Kasumi-1 (cell line): ENCODE measurements at places on chromosomes 11 and 22.
A peak's percentile ranks its signal among the peaks of the same experiment; 100 is the strongest.

- DNase-seq = no peak
Measured at GRCh38 chr11:1478011-1478410, 8.6 kb downstream of the MOB2 start.

DNA sequence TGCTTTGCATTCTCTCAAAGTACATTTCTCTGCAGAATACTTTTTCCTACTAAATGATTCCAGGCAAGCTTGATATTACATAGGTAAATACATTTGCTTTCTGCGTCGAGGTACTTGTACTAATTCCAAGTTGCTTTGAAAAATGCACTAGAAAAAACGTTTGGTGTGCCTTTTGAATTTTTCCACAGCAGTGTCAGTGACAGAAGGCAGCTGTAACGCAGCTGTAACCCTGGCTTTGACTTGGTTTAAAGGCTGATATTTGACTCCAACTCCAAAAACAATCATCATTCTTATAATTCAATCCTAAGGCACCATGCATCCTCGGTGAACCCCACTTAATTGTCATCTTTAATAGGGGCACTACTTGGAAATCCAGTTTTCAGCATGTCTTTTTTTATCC, 125.0 kb downstream of the MAML2 start:
- DNase-seq = no peak

DNA sequence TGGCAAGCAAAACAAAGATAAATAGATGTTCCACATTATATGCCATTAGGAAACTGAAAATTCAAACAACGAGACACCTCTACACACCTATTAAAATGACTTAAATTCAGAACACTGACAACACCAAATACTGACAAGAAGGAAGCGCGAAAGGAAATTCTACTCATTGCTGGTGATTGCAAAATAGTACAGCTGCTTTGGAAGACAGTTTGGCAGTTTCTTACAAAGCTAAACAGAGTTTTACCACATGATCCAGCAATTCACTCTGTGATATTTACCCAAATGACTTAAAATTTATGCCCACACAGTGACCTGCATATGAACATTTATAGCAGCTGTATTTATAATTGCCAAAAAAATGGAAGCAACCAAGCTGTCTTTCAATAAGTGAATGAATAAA, 232.6 kb downstream of the CASP12 start:
- peak; percentile 75 for DNase-seq

- no peak for DNase-seq
Measured at GRCh38 chr11:10488121-10488933, 33.3 kb downstream of the AMPD3 start.

DNA sequence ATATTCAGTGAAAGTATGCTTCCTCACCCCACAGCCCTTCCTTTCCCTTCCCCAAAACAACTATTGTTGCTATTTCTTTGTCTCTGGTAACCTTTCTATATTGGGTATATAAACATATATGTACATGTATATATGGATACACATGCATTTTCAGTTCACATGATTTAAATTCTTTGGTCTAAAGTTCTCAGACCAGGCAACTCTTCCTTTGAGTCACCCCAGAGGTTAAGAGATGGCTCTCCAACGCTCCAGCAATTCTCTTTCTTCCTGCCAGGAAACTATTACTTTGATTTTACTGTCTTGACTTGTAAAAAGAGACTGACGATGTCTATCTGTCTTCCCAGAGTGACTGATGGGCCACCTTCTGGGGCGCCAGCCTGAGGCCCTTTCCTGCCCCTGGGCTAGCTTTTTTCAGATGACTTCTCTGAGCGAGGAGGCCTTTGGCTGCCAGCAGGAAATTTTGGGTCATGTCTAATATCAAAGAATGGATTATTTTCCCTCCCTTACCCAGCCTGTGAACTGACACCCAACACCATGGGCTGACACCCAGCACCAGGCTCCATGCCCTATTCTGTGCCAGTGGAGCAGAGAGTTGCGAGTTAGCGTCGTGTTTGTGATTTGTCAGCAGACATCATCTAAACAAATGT, 14.4 kb upstream of the ST3GAL4 start:
- no peak for DNase-seq
